ENCODE measurements at places on chromosomes 16 and 17. TPM values are rescaled to one million over a fixed set of nuclear protein-coding genes. Genes with fewer than 3 reads are reported as not detected.

DRC3 gene
- total RNA-seq: not detected

IL34 gene
- 0.63 TPM for total RNA-seq

EFNB3 gene
- 2.0 TPM for total RNA-seq

POLG2 gene
- total RNA-seq: 4.4 TPM

FBXW10 gene
- total RNA-seq: 0.09 TPM

NAGS gene
- total RNA-seq: 10.6 TPM

CPHXL2 gene
- total RNA-seq: not detected

UMOD gene
- total RNA-seq: not detected

C17orf67 gene
- total RNA-seq: 0.21 TPM

TCAP gene
- 0.14 TPM for total RNA-seq

STH gene
- not detected for total RNA-seq

MVD gene
- total RNA-seq: 203 TPM

SP2 gene
- total RNA-seq: 3.1 TPM

HBA2 gene
- not detected for total RNA-seq

C1QTNF8 gene
- total RNA-seq: not detected

NGFR gene
- total RNA-seq: 3.2 TPM

LRRC37A gene
- total RNA-seq: 0.49 TPM

CARD14 gene
- 5.5 TPM for total RNA-seq

ABCA9 gene
- not detected for total RNA-seq

FNDC8 gene
- total RNA-seq: not detected

ATAD5 gene
- 4.7 TPM for total RNA-seq

KIF2B gene
- not detected for total RNA-seq

GLG1 gene
- total RNA-seq: 91.8 TPM

ZG16B gene
- 3.0 TPM for total RNA-seq

CDIP1 gene
- 30.5 TPM for total RNA-seq

C1QL1 gene
- 0.71 TPM for total RNA-seq

NUP85 gene
- total RNA-seq: 37.3 TPM

EVPLL gene
- total RNA-seq: 1.9 TPM

ARL2BP gene
- 67.3 TPM for total RNA-seq

TBC1D3H gene
- not detected for total RNA-seq

TBC1D3I gene
- total RNA-seq: not detected

SAMD14 gene
- total RNA-seq: not detected
